Body of pancreas (tissue), 4 donors: ENCODE measurements at places on chromosomes 5 and 9. TPM values are rescaled to one million over a fixed set of nuclear protein-coding genes. Genes with fewer than 3 reads are reported as not detected.

DNA sequence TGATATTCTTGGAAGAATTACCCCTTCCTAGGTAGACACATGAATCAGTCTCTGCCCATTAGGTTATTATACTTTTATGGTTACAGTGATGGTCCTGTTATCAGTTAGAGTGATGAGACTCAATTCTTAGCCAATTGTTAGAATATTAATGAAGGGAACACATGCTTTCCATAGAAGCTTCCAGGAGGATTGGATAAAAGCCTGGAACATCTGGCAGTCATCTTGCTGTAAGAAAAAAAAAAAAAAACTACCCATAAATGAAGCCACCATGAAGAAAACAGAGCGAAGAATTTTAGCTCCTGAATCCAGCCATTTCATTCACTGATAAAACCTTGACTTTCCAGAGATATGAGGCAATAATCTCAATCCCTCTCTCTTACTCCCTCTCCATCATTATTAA is 262.5 kb upstream of the GRIN3A start:
- DNase-seq, result no peak
- H3K27ac ChIP-seq, result no peak overlapping the region
- H3K27me3 ChIP-seq, result no peaks in the 10 kb centered on the region
- no peaks in the 10 kb centered on the region for H3K4me1 ChIP-seq

- no peaks in the 10 kb centered on the region for H3K27me3 ChIP-seq
- H3K4me3 ChIP-seq, result no peak overlapping the region
- no peak overlapping the region for H3K27ac ChIP-seq
Measured at GRCh38 chr9:27003426-27004077, 1.9 kb downstream of the LRRC19 start.

DNA sequence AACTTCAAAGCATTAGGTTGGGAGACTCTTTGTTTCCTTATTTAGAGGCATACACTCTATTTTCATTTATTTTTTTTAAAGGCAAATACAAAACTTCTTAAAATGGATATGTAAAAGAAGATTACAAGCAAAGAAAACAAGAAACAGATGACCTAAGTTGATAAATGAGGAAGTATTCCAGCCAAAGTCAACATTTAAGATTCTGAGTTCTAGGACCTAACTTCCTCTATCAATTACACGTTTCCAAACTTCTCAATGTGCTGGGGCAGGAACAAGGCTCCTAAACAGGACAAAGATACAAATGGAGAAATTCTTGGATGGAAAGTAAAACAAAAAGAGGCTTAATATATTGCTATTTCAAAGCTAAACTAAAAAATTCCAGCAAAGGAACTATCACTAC is 89.5 kb downstream of the TLE1 start:
- H3K4me3 ChIP-seq, result no peak overlapping the region
- no peaks in the 10 kb centered on the region for H3K27me3 ChIP-seq
- H3K4me1 ChIP-seq, result peaks cover 20% of the 10 kb centered on the region
- no peaks in the 10 kb centered on the region for H3K36me3 ChIP-seq
- no peak for DNase-seq
- no peak overlapping the region for H3K27ac ChIP-seq

The SPATA9 gene
- total RNA-seq, result not detected

The PCDHA1 gene
- total RNA-seq, result not detected
